ENCODE measurements at places on chromosomes 7 and 10. TPM values are rescaled to one million over a fixed set of nuclear protein-coding genes. Genes with fewer than 3 reads are reported as not detected.

DNA sequence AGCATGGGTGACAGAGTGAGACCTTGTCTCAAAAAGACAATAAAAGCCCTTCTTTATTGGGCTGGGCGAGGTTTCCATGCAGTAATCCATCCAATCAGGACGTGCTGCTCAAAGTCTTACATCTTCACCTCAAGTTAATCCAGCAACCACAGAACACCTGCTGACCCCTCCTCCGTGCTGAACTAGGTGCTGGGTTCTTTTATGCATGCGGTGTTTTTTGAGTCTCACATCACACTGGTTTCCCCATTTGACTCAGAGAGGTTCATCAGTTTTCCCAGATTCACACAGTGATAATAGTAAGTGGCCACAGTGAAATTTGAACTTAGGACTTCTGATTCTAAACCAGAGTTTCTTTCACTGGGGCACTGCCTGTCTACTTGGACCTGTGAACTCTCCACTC is 58.3 kb upstream of the GTF2I start:
- no peak for DNase-seq

GRCh38 chr10:14570800-14571199 is 203.9 kb downstream of the FAM107B start:
- no peak for DNase-seq

GRCh38 chr7:156650042-156650441 is 9.5 kb downstream of the RNF32 start:
- no peak for DNase-seq

GRCh38 chr7:45701701-45702510 is 127.7 kb downstream of the ADCY1 start:
- no peak for DNase-seq

DNA sequence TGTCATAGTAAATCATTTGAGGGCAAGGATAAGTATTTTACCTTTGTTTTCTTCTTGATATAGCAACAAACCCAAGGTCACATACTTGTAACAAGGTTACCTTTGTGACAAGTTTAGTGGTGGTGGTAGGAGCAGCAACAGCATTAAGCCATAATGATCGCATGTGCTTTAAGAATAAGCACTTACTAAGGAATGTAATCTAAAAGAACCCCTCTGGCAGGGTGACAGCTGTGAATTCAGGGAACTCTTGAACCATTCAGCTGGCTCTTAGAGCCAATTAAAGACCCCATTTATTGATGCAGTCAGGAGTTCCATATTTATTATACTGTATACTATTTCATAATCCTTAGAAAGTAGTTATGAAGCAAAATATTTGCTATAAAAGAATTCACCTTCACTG is 370.8 kb downstream of the EXOC4 start:
- no peak for DNase-seq

DNA sequence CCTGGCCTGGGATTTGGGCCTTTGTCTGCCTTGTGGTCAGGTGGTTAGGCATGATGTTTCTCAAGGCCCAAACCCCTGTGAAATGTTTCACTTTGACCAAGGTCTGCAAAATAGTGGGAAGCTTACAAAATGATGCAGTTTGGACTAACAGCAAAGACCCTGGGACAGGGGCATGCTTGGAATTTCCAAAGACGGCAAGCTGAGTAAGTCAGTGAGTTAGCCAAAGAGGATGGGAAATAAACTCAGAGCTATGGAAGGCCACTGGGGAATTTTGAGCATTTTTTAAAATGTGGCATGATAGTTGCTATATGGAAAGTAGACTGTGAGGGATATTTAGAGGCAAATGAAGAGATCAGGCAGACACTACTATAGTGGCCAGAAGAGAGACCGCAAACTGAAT is 31.6 kb upstream of the PPP1R3C start:
- no peak for DNase-seq

Gene PPP1R17
- total RNA-seq = not detected

Gene C10orf67
- 1.3 TPM for total RNA-seq

- DNase-seq = peak; percentile 51
These were observed 3.5 kb upstream of the NACAD start for GRCh38 chr7:45092100-45092930.

- DNase-seq = peak; percentile 36
These were observed 132.0 kb upstream of the MDFIC start for GRCh38 chr7:114789871-114790311.

DNA sequence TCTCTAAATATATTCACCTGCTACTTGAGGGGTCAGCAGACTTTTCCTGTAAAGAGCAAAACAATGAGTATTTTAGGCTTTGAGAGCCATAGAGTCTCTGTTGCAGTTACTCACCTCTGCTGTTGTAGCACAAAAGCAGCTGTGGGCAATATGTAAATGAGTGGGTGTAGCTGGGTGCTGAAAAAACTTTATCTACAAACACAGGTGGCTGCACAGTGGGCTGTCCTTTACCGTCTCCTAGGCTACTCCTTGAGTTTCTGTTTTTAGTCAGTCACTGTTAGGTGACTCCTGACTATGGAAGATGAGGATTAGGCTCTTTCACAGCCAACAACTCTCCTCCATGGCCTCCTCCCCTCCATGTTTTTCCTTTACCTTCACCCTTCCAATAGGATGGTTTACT is 286.1 kb upstream of the C7orf33 start:
- DNase-seq = no peak

Gene MOGAT3
- not detected for total RNA-seq

- DNase-seq = no peak
These were observed 68.6 kb downstream of the MMRN2 start for GRCh38 chr10:86888585-86889381.

DNA sequence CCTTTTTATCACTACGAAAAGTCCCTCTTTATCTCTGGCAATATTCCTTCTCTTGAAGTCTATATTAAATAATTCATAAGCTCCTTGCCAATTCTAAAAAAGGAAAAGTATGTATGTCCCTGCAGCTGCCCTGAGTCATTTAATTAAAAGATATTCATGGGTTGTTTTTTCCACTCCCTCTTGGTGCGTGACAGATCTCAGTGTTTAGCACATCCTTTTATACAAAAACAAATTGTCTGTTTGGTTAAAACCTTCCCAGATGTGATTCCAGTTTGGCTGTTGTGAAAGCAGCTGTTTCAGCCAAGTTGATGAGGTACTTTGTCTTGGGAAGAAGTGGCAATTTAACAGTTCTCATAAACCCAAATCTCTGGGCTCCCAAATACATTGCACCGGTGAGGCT is 33.8 kb upstream of the PRLHR start:
- DNase-seq = no peak

GRCh38 chr10:123380491-123381085 is 226.4 kb downstream of the BUB3 start:
- no peak for DNase-seq

DNA sequence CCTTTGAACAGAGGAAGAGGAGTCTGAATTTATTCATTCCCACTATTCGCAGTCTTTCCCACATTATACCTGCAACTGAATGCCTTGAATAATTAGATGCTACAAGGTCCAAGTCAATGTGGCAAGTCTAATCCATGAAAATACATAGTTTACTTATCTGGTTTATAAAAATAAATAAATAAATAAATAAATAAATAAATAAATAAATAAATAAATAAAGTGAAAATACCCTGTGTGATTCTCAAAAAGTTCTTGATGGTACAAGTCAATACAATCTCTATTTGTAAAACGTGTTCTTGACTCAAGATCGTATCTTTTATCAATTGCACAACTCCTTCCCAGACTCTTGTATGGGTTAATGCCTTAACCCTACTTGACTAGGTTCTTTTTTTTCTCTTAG is 417.7 kb downstream of the ZWINT start:
- DNase-seq = no peak

- no peak for DNase-seq
These were observed 32.7 kb downstream of the SEM1 start for GRCh38 chr7:96676919-96677318.

Gene CDHR3
- total RNA-seq = 8.7 TPM

DNA sequence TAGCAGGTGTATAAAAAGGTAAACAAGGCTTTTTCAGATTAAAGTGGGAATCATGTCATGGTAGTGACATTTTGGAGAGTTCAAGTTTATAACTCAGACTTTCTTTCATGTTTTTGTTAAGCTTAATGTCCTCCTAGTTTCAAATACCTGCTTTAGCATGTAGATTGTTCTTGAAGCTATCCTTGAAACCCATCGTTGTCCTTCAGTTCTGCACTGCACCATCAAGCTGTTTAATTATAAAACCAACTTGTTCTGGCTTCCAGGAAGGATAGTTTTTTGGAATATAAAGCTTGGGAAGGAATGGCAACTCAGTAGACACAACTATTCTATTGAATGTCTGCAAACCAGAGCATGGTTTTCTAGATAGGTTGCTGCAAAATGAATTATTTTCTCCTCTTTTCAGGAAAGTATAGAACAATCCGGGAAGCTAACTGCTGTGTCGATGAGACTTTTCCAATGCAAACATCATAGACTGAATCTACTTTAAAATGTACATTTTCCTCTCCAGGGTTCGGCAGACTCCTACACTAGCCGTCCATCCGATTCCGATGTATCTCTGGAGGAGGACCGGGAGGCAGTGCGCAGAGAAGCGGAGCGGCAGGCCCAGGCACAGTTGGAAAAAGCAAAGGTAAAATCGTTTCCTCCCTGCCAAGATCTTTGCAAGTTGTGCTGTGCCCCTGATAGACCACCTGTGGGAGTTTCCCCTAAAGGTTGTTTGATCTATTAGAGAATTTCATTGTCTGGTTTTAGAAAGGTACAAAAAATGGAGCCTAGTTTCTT is 249.8 kb downstream of the NSUN6 start:
- no peak for DNase-seq

DNA sequence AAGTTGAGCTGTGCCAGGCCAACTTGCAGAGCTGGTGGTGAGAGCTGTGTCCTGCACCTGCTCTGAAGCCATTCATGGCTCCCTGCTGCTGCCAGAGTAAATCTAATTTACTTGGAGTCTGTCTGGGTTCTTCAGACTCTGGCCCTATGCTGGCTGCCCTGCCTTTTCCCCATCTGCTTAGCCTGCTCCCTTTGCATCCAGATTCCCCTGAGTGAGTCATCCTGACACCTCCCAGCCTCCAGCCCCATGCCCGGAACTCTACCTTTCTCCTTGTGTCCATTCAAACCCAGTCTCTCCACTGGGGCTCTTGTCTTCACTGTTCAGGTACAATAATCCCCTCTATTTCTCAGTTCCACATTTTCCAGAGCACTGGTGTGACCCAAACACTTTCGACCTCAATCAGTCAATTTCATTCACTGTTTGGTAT is 434.4 kb upstream of the ZMIZ1 start:
- DNase-seq = peak; percentile 46

- DNase-seq = no peak
These were observed at the start of gene PPP1R3C for GRCh38 chr10:91632671-91633550. TSS of gene PPP1R3C (minus strand) at chr10:91633071. CDS start at chr10:91632969, 102 bp downstream.

DNA sequence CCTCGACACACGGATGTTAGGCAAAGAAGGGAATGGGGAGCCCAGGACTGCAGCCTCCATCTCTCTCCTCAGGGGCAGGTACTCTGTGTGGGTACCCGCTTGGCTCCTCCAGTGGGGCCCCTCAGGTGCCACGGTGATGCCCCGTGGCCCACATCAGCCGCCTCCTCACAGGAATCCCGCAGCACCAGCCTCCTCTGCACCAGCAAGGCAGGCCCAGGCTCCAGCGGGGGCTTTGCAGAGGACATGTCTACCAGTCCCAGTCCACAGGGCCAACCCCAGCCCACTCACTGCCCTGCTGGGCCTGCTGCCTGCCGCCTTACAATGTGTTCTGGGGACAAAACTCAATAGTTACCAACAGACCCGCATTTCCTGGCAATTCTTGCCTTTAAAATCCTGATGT is 61.6 kb upstream of the ADGRA1 start:
- no peak for DNase-seq

DNA sequence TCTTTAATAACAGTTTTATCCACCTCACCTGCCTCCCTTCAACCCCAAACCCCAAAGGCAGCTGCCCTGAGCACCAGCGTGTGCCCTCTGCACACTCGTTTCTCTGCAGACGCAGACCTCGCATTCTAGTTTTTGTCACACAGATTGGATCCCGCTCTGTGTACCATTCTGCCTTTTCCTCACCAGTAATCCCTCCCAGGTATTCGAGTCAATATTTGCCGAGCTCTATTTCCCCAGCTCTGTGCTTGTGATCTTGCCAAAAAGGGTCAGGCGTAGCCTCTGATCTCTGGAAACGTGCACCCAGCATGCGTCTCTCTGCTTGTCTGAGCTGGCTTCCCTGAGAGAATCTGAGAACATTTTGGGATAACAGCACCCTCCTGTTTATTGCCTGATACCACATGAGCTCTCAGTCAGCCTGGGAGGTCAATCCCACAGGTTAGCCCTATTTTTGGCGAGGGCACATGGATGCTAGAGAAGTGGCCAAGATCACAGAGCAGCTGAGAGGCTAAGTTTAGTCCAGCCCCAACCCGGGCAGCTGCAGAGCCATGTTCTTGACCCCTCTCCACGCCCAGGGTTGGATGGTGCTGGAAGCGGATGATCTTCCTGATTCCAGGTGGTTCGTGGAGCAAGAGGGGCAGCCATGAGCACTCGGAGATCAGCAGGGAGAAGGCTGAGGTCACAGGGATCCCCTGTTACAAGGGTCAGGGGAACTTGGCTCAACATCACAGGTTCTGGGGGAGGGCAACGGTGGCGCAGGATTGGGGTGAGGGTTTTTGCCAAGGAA is 29.1 kb downstream of the FOXL3 start:
- DNase-seq = no peak
